ENCODE measurements at places on chromosomes 16 and 17. TPM values are rescaled to one million over a fixed set of nuclear protein-coding genes. Genes with fewer than 3 reads are reported as not detected.
A peak's percentile ranks its signal among the peaks of the same experiment; 100 is the strongest.

The SLC6A2 gene
- 1.0 TPM for total RNA-seq

The TBC1D3H gene
- total RNA-seq, result not detected

The PRSS33 gene
- not detected for total RNA-seq

DNA sequence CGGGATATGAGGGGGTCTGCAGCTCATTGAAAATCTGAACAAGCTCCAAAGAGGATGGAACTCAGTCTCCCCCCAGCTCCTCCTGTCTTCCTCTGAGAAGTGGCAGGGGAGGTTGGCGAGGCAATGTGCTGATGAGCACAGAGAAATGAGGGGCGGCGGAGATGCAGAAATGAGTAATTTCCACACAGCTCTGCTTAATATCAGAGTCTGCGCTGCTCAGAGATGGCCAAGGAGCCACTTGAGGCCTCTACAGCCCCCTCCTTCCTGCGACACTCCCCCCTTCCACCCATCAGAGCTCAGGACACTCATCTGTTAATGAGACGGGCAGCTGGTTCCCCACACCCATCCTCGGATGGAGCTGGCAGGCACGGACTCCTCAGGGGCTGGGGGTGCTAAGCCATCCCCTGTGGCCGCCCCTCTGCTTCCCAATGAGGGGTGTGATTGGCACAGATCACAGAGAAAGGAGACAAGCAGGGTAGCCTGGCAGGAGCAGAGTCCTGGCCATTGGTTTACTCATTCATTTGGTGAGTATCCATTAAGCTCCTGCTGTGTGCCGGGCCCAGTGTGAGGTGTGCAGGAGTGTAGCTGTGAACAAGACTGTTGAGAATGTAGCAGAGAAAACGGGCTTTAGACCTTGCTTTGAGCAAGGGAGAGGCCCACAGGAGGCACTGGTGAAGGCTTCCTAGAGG lies 12.7 kb upstream of the CRHR1 start:
- H3K27me3 ChIP-seq, result no peaks in the 10 kb centered on the region
- no peaks in the 10 kb centered on the region for H3K4me1 ChIP-seq
- no peak for DNase-seq
- no peak overlapping the region for H3K27ac ChIP-seq

DNA sequence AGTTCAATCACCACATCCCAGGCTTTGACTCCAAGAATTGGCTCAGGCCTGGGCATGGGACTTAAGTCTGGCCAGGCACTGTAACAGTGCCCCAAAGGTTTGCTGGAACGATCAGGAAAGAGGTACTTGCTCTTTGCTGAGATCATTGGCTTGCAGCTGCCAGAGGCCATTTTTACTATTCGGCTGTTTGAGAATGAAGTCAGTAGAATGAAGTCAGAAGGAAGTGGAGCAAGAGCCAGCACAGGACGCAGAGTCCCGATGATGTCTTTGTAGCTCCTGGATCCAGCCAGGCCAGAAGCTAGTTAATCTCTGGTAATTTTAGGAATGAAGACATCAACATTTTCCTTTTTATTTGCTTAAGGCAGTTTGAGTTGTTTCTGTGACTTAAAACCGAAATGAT lies 195.5 kb downstream of the RAB11FIP4 start:
- H3K36me3 ChIP-seq, result no peaks in the 10 kb centered on the region
- no peaks in the 10 kb centered on the region for H3K27me3 ChIP-seq
- no peaks in the 10 kb centered on the region for H3K4me1 ChIP-seq
- no peak overlapping the region for H3K4me3 ChIP-seq

GRCh38 chr17:82489851-82490511 lies 29.6 kb upstream of the FOXK2 start:
- DNase-seq, result no peak
- H3K4me1 ChIP-seq, result no peaks in the 10 kb centered on the region
- no peak overlapping the region for H3K4me3 ChIP-seq

DNA sequence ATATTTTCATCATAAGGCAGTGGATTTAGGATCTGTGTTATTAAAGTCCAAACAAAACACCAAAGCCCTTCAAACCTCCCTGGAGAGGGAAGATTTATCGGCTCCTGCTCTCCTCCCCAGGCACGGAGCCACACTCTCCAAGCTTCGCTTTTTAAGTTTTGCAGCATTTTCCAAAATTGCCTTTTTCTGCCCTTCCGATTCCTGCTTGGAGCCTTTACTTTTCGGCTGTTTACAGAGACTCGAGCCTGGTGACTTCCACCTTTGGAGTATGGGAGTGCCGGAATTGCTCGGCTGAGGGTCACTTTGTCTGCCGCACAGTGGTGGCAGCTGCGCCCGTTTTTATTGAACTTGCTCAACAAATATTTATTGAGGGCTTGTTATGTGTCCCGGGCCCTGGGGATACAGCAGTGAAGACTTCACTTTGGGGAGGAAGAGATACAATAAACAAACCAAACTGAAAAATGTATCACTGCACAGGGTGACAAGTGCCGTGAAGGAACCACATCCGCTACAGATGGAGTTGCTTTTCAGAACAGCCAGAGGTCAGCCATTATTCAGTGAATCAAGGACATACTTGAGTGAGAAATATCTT lies 185.5 kb downstream of the NTN1 start:
- H3K27me3 ChIP-seq, result no peaks in the 10 kb centered on the region
- DNase-seq, result peak; percentile 59
- H3K27ac ChIP-seq, result peak overlapping the region; percentile 62
- peaks cover 7% of the 10 kb centered on the region for H3K4me1 ChIP-seq
- H3K4me3 ChIP-seq, result peak overlapping the region; percentile 17

DNA sequence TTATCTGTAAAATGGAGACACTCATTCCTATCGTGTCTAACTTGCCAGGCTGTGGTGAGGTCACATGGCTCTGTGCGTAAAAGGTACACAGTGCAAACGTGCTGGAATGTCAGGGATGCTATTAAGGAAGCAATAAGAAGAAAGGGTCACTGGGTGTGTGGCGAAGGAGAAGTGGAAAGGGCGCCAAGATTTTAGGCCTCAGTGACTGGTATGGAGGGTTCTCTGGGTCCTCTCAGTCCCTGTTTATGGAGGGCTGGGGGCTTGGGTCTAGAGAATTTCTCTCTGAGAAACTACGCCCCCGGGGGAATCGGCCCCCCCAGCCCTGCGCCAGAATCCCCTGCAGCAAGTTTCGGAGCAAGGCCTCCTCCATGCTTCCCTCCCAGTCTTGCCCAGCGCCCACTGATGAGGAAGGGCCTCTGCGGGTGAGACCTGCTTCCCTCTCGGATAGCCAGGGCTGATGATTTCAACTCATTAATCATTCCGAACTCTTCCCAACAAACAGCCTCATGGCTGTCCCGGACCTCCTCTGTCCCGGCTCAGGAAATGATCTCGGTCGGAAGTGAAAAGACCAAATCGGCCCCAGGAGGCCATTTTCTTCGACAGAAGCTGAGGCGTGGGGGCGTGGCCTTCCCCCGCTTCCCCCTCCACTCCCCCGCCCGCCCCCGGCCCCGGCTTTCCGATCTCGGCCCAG lies 1.2 kb upstream of the HEXIM1 start:
- DNase-seq, result no peak
- H3K4me3 ChIP-seq, result peak overlapping the region; percentile 74
- no peaks in the 10 kb centered on the region for H3K27me3 ChIP-seq
- H3K27ac ChIP-seq, result peak overlapping the region; percentile 99

DNA sequence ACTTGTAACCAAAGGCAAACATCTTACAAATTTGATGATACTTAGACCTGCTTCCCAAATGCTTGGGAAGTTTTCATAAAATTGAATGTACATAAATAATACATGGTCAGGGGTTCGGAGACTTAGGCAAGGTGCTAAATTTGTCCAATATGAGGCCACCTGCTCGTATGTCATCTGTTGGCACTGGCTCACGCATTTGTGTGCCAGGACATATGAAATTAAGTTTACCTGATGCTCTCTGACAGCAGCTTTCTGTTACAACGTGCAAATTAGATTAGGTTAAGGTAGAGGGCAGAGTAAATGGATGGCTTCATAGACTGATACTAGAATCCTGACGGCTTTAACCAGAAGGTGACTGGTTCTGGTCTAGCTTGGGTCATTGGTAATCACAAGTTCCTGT lies 970.3 kb upstream of the RBFOX1 start:
- H3K4me1 ChIP-seq, result no peaks in the 10 kb centered on the region
- no peaks in the 10 kb centered on the region for H3K27me3 ChIP-seq
- H3K36me3 ChIP-seq, result no peaks in the 10 kb centered on the region
- H3K4me3 ChIP-seq, result no peak overlapping the region
- no peak for DNase-seq

DNA sequence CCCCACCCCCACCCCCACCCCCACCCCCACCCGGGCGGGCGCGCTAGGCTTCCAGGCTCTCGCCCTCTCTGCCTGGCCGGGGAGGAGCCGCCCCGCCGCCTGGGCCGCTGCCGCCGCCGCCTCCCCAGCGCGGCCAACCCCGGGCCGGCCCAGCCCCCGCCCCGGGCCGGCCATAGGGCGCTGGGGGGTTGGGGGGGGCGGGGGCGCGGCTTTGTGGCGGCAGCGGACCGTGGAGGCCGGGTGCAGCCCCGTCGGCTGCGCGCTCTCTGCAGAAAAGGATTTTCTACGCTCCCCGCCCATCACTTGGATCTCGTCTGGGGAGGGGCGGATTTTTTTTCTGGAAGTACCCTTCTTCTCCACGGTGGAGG lies 230.9 kb downstream of the MRTFB start:
- peak overlapping the region; percentile 78 for H3K4me3 ChIP-seq
- no peaks in the 10 kb centered on the region for H3K36me3 ChIP-seq
- peak; percentile 45 for DNase-seq
- H3K27me3 ChIP-seq, result no peaks in the 10 kb centered on the region
- no peaks in the 10 kb centered on the region for H3K4me1 ChIP-seq

DNA sequence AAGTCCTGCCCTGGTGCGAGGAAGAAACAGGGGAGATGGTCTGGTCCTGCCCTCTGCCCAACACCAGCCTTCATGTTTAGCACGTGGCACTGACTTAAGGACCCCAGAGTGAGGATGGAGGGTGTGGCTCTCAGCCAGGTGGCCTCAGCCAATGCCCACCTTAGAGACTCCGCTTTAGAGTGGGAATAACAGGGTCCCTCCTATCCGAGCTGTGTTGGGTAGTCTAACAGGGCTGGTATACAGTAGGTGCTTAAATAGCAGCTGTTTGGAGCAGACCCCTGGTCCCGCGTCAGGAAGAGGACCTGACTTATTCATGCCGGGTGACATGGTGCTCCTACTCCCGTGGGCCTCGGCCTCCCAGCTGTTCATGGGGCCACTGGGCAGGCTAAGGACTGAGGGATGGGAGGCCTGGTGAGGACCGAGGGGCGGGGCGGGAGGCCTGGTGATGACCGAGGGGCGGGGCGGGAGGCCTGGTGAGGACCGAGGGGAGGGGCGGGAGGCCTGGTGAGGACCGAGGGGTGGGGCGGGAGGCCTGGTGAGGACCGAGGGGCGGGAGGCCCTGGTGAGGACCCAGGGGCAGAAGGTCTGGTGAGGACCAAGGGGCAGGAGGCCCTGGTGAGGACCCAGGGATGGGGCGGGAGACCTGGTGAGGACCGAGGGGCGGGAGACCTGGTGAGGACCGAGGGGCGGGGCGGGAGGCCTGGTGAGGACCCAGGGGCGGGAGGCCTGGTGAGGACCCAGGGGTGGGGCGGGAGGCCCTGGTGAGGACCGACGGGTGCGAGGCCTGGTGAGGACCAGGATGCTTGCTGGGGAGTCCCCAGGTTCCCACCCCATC lies 7.6 kb downstream of the ZFPM1 start:
- no peak for DNase-seq
- no peak overlapping the region for H3K4me3 ChIP-seq
- H3K36me3 ChIP-seq, result no peaks in the 10 kb centered on the region
- no peak overlapping the region for H3K27ac ChIP-seq

DNA sequence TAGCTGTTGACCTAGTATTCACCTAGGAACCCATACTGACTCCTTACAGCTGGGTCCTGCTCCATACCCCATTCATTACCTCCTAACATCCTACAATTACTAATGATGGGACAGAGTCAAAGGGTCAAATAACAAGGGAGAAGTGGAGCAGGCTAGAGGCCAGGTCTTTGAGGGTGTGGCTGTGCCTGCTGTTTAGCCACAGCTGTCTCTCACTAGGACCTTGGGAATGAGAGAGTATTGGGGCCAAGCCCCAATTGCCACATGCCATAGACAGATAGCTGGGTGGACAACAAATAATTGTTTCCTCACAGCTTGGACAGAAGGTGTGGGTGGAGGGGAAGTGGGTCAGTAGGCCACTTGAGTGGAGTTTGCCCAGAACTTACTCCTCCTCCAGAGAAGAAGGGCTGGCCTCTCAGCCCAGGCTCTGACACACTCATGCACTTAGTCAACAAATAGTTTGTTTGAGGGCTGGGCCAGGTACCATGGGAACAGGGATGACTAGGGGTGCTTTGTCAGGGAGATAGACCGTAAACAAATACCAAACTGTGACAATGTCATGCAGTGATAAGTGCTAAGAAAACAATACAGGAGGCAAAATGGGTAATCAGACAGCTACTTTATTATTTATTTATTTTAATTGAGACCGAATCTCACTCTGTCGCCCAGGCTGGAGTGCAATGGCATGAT lies 10.2 kb upstream of the CENPT start:
- H3K4me3 ChIP-seq, result no peak overlapping the region
- peak; percentile 82 for DNase-seq
- no peaks in the 10 kb centered on the region for H3K36me3 ChIP-seq
- H3K27me3 ChIP-seq, result no peaks in the 10 kb centered on the region

- H3K36me3 ChIP-seq, result no peaks in the 10 kb centered on the region
- H3K4me1 ChIP-seq, result no peaks in the 10 kb centered on the region
- no peak for DNase-seq
- no peak overlapping the region for H3K4me3 ChIP-seq
- H3K27ac ChIP-seq, result no peak overlapping the region
Measured at GRCh38 chr17:79543531-79543930, 67.3 kb downstream of the RBFOX3 start.

GRCh38 chr17:62994931-62995330 lies 28.9 kb downstream of the TANC2 start:
- no peaks in the 10 kb centered on the region for H3K36me3 ChIP-seq
- H3K4me1 ChIP-seq, result no peaks in the 10 kb centered on the region
- H3K27me3 ChIP-seq, result no peaks in the 10 kb centered on the region
- no peak for DNase-seq
- H3K4me3 ChIP-seq, result no peak overlapping the region

- H3K36me3 ChIP-seq, result no peaks in the 10 kb centered on the region
- peak; percentile 75 for DNase-seq
Measured at GRCh38 chr17:350706-351448, 1.7 kb downstream of the RPH3AL start.

- H3K4me3 ChIP-seq, result no peak overlapping the region
- H3K36me3 ChIP-seq, result no peaks in the 10 kb centered on the region
- no peaks in the 10 kb centered on the region for H3K27me3 ChIP-seq
- peak; percentile 20 for DNase-seq
- H3K27ac ChIP-seq, result no peak overlapping the region
Measured at GRCh38 chr17:30376621-30377452, 1.9 kb upstream of the CPD start.

DNA sequence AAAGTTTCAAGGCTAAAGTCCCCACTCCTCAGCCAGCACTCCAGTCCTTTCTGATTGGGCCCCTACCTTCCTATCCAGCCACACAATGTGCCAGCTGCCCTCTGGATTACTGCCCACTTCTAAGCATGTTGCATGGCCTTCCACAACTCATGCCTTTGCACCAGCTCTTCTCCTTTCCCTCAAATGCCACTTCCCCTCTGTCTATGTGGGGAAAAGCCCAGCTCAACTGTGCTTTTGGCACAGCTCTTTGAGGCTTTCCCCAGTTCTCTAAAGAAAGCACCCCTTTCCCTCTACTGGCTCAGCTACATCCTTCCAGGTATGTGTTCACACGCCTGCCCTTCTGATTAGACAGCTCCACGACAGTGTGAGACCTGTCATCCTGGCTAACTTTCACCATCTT lies 18.5 kb downstream of the GTF3C1 start:
- H3K4me1 ChIP-seq, result no peaks in the 10 kb centered on the region
- no peaks in the 10 kb centered on the region for H3K36me3 ChIP-seq
- no peaks in the 10 kb centered on the region for H3K27me3 ChIP-seq
- DNase-seq, result no peak
- H3K27ac ChIP-seq, result no peak overlapping the region

Measured in uterus (tissue), 4 donors.